IMR-90 (cell line): ENCODE measurements at places on chromosomes 2 and 18.

DNA sequence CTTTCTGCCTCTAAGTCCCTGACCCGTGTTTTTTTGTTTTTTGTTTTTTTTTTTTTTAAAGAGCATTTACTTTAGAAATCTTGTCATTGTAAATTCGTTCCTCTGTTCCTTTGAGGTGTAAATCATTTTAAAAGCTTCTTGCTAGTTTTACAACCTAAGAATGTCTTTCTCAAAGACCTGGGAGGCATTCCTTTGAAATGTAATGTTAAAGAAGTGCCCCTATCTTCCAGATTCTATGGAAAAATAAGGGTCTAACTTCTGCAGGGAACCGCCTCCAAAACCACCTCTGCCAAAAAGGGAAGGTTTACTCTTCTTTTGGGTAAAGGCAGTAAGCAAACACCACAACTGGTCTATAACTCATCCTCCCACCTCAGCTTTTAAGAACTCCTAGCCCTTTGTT lies 259.6 kb upstream of the ZNF804A start:
- DNase-seq: no peak

DNA sequence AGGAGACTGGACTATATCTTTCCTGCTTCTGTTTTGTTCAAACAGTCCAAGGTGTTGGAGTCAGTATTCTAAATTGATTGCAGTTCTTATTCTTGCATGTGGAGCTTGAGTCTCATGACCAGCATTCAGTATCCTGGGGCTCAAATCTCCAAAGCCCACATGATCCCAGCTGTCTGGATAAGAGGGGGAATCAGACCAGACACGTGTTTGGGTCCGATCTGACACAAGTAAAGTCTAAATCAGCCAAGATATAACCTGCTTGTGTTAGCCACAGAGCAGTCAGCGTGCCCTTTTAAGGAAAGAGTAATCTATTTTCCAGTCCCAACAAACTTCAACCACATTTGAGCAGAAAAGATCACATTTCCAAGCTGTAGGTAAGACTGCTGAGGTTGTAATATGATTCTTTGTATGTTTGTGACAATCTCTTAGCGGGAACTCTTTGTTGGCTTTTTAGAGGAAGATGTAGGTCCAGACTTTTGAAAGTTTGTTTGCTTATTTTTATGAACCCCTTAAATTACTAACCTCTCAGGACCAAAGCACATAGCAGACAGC lies 334.6 kb downstream of the SLC4A3 start:
- no peak for DNase-seq

- peak; percentile 90 for DNase-seq
Observed at GRCh38 chr2:207558079-207558491, 28.3 kb downstream of the CREB1 start.

DNA sequence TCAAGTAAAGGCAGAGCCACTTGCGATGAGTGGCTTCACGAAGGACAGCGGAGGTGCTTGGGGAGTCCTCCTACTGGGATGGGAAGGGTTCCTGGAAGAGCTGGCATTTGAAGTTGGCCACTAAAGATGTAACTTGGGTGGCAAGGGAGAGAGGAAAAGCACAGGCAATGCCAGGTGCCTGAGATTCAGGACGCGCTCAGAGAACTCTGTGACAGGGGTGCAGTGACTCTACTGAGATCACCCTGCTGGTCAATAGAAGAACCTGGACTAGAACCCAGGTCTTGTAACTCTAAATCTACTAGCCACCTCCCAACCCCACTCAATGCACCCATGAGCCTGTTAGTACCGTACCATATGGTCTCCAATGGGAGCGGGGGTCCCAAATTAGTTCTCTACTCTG lies 5.4 kb upstream of the GRHL1 start:
- DNase-seq: no peak
